ENCODE measurements at places on chromosomes 3 and 15.

DNA sequence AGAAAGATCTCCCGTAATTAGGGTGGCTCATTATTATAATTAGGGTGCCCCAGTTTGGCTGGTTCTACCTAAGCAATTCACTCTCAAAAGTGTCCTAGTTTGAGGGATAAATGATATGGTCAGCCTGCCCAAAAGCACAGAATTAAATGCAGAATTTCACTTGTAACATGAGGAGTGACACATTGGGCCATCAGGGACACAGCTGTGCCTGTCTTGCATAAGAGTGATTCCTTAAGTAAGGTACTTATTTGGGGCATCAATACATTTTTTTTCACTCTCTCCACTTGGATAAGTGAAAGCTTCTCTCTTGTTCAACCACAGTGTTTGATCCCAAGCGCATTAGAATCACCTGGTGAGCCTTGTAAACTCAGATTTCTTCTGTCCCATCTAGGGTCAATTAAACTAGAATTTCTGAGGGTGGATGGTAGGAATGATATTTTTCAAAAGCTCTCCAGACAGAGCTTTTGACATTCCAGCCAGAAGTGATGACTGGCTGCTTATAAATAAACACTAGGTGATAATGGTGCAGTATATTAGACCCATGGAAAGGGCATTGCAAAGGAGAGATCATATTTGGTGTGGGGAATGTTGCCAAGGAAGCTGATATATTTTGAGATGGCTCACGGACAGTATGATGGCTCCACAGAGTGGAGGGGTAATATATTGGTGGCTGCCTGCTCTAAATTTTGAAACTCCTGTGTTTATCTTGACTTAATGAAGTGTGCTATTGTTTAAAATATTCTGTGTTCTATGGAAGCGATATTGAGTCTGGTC lies 458.1 kb upstream of the RASGRP1 start:
- DNase-seq: no peak

DNA sequence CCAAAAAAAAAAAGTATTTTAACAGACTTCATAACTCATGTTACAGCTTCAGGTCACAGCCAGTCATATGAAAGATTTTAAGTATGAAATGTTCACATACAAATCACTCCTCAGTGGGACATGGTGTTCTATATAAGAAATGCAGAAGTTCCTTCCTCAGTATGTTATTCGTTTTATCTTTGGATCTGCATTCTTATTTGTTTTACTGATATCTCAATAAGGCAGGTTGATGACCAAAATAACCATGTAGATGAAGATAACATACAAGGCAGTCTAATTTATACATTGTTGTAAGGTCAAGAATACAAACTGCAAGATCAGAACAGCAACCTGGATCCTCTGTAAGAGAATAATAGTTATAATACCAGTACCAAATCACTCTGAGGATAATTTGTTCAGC lies 75.6 kb downstream of the CHAC1 start:
- no peak for DNase-seq

- no peak for DNase-seq
Observed at GRCh38 chr15:45180201-45180600, 7.6 kb downstream of the SHF start.

- DNase-seq: no peak
Observed at GRCh38 chr15:98896802-98897732, 110.5 kb downstream of the PGPEP1L start.

- DNase-seq: no peak
Observed at GRCh38 chr3:182843478-182843877, 50.2 kb downstream of the ATP11B start.

DNA sequence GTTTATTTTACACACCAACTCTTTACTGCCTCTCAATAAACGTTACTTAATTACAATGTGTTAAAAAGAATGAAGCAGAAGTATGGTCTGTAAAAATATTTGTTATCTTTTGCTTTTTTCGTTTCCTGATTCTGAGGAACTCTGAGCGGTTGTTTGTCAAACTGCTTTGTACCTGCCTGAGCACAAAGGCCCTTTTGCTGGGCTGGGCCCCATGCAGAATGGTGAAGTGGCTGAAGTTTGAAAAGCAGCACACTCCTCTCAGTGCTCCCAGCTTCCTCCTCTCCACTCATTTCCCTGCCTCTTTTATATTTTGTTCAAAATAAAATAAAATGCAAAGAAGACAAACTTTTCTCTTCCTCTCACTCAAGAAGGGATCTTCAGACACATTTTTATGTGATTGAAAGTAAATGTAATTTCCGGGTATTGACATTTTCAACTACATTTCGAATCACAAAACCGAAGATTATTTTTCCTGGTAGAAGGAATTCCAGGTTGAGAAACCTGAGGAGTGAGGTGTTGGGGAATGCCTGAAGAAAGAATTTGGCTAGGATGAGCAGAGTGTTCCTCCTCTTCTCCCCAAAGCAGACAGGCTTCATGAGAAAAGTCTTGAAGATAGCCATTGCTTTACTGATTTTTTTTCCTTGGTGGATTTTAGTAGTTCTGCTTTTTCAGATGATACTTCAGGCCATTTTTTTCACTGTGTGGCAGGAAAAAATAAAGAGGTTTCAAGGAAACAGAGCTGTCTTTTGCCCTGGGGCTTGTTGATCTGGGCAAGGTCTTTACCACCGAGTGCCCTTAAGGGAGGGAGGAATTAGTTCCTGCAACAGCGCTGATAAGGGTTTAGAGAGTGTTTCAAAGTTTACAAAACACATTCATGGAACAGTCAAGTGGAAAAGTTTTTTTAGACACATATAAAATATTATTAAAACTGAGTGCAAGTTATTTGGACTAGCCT lies 229.8 kb downstream of the NFKBIZ start:
- peak; percentile 15 for DNase-seq

DNA sequence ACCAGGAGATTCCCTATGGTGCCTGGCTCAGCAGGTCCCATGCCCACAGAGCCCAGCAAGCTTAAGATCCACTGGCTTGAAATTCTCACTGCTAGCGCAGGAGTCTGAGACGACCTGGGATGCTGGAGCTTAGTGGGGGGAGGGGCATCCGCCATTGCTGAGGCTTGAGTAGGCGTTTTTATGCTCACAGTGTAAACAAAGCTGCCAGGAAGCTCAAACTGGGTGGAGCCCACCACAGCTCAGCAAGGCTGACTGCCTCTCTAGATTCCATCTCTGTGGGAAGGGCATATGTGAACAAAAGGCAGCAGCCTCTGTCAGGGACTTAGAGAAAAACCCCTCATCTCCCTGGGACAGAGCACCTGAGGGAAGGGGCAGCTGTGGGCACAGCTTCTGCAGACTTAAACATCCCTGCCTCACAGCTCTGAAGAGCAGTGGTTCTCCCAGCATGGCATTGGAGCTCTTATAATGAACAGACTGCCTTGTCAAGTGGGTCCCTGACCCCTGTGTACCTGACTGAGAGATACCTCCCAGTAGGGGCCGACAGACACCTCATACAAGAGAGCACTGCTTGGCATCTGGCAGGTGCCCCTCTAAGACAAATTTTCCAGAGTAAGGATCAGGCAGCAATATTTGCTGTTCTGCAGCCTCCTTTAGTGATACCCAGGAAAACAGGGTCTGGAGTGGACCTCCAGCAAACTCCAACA lies 231.5 kb upstream of the SETMAR start:
- DNase-seq: peak; percentile 42

DNA sequence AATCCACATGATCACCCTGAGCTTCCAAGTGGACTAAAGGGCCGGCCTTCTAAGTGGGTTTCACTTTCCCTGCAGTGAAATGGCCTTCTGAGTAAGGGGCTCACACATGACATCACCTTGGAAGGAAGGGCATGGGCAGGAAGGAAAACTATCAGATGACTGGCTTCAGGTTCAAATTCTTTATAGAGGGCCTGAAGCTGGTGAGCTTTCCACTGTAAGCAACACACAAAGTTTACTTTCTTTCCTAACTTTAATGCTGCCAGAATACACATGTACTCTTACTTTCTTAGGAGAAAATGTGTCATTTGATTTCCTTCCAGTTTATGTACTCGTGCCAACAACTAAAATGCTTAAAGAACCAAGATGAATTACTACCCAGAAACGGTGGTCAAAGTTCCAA lies 475.6 kb downstream of the FOXP1 start:
- DNase-seq: no peak

- no peak for DNase-seq
Observed at GRCh38 chr15:37873336-37873735, 61.1 kb upstream of the TMCO5A start.

DNA sequence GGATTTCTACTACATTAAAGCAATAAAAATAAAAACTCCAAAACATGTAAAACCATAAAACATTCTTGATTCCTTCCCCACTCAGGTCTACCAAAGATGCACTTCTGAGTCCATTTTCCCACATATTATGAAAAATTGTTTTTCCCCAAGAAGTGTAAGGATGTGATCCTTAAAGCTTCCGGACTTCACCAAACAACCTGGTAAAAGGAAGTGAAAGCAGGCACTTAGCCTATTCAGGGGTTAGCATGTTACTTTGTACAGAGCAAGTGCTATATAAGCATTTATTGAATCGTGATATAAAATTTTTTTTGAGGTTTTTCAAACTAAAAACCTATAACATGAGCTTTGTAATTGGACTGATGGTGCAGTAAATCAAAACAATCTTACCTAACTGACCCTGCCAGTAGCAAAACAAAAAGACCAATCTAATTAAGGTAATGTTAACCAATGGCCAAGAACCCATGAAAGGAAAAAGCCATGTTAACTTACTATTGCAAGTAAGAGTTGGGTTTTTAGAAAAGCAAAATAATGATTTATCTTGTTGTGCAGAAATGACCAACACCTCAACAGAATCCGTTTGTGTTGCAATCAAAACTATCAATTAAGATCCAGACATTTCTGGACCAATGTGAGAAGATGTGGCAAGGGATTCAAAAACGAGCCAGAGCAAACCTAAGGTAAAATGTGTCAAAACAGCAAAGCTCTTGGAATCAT lies 1.8 kb downstream of the SETD2 start:
- no peak for DNase-seq

DNA sequence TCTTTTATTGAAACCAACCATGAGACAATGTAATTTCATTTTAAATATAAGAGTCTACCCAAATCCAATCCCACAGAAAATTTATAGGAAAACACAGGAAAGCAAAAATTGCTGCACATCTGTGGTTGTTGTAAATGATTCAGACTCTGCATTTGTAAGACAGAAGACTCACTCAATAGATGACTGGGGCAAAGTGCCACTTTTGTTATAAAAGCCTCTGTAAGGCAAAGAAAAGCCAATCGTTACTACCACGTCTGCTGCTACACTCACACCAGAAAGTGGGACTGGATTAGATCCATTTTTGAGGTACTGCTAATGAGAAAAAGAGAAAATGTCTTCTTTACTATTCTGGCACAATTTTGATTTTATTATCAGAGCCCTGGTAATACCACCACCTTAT lies 74.9 kb downstream of the SEMA6D start:
- no peak for DNase-seq

- DNase-seq: no peak
Observed at GRCh38 chr15:96354731-96355567, 24.4 kb downstream of the NR2F2 start.

GRCh38 chr3:83193526-83193925 lies 1432.1 kb upstream of the GBE1 start:
- no peak for DNase-seq

DNA sequence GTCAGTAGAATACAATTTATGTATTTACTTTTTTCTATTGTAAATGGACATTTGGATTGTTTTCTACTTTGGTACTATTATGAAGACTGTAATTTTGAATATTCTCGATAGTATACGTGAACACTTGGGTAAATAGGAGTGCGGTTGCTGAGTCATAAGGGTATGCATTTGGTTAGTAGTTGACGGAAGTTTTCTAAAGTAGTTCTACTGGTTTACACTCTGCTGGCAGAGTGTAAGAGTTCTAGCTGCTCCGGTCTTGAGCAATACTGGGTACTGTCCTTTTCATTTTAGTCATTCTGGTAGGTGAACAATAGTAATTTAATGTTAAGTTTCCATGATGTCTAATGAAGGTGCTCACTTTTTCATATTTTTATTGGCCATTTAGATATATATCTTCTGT lies 70.0 kb downstream of the MEF2A start:
- DNase-seq: no peak

- DNase-seq: no peak
Observed at GRCh38 chr3:193270451-193270850, 29.4 kb downstream of the PLAAT1 start.

DNA sequence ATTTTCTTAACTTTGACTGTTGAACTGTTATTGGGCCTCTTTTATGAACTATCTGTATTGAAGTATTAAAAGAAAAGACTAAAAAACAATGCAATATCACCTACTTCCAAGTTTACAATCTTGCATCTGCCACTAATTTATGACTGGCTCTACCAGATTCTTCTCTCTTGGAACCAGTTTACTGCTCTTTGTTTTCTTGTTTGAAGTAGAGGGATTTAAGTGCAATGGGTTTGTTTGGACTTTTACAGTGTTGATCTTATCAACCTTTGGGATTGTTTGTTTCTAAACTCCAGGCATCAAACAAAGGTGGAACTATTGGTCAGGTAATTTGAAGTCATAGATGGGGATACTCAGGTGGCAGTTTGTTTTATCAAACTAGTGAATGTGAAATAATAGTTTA lies 43.0 kb upstream of the MEIS2 start:
- no peak for DNase-seq

GRCh38 chr3:34035775-34036174 lies 237.3 kb downstream of the PDCD6IP start:
- DNase-seq: no peak

- peak; percentile 5 for DNase-seq
Observed at GRCh38 chr3:81823882-81824395, 62.5 kb upstream of the GBE1 start.

GRCh38 chr15:101489599-101490407 lies at the start of gene PCSK6:
Gene PCSK6 (minus strand): TSS chr15:101489707. CDS start chr15:101489670, 37 bp downstream.
- no peak for DNase-seq

GRCh38 chr15:77591968-77592613 lies 40.6 kb downstream of the LINGO1 start:
- no peak for DNase-seq

GRCh38 chr3:87733671-87734367 lies 325.0 kb downstream of the CGGBP1 start:
- DNase-seq: peak; percentile 12

DNA sequence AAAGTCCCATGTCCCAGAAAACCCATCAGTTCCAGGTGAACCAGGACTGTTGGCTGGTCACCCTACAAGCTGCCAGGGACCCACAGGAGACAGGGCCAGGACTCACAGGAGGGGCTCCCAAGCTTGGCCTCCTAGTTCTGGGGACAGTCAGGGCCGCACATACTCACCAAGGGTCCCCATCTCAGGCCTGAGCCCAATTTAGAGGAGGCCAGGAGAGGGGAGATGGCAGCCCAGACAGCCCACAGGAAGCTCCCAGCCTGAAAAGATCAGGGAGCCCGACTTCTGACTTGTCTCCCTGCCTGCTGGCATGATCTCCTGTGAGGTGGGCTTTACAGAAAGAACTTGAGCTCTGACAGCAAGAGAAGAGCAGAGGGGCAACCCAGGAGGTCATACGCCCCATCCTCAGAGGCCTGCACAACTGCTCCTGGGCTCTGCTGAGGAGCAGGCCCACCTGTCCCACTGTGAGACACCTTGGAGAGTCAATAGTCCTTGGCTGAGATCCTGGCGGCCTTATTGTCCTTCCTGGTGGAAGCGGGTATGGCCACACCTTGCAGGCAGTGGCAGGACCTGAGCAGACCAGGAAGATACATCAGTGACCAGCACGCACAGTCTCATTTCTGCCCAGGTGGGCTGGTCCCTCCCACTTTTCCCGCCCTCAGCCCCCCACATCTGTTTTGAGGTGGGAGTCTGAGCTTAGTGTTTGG lies 2.5 kb upstream of the ISLR start:
- DNase-seq: no peak

- no peak for DNase-seq
Observed at GRCh38 chr3:186200726-186201125, 91.8 kb upstream of the ETV5 start.

GRCh38 chr15:74196175-74196574 lies 6.4 kb downstream of the STRA6 start:
- no peak for DNase-seq

Measured in iPS DF 19.7 (cell line).